ENCODE measurements at places on chromosomes 1 and 21.

GRCh38 chr1:94154989-94155388 lies 34.0 kb upstream of the ABCA4 start:
- no peak for DNase-seq

- DNase-seq = no peak
Observed at GRCh38 chr1:6005276-6005917, 13.2 kb upstream of the NPHP4 start.

DNA sequence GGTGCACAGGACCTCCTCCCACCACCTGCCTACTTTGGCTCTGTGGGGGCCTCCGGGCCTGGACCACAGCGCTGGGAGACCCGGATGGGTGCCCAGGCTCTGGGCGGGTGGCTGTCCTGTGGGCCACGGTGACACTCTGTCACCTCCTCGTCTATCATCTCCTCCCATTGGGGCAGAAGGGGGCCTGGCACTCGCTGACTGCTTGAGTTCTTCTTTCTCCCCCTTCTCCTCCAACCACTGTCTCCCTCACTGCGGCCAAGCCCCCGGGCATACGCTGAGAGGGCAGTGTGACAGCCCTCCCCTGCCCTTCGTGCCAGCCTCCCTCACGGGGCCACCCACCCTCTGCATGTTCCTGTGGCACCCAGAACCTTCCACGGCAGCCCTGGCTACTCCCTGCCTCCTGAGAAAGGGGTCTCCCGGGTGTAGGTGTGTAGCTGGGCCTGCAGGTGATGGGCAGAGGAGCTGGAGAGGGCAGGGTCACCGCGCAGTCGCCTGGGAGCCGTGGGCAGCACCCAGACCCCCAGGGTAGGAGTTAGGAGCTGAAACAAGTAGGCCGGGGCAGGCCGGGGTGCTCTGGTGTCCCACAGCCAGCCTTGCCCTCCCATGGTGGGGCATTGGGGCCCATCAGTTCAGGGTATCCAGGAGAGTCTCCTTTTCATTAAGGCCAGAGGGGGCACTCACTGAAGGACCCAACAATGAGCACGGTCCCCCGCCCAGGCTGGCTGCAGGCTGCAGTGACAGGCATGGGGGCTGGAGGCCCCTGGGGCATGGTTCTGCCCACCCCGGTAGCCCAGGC lies 9.2 kb upstream of the ARF1 start:
- no peak for DNase-seq

- no peak for DNase-seq
Observed at GRCh38 chr1:203320591-203321272, 15.4 kb downstream of the BTG2 start.

GRCh38 chr1:233006541-233006973 lies 56.1 kb downstream of the NTPCR start:
- DNase-seq = no peak

GRCh38 chr1:212433577-212434462 lies 1.1 kb downstream of the NENF start:
- DNase-seq = no peak

GRCh38 chr21:41847066-41847804 lies 31.9 kb downstream of the PRDM15 start:
- no peak for DNase-seq

DNA sequence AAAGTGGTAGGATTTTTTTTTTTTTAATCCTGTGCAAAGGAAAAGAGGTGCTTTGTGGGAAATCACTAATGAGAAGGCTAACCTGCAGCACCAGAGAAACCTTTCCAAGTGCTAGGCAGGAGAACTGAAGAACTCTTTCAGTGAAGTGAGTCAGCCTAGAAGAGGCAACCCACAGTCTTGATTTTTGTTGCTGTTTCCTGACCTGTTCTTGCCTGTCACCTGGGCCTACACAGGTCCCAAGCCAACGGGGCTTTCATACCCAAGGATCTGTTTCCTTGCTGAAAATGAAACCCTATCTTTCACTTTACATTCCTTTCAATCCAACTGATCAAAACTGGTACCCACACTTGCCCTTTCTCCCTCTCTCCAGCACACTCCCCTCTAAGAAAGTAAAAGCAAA lies 7.1 kb upstream of the IKBKE start:
- no peak for DNase-seq

- DNase-seq = peak; percentile 37
Observed at GRCh38 chr1:232635778-232636356, 5.9 kb upstream of the SIPA1L2 start.

DNA sequence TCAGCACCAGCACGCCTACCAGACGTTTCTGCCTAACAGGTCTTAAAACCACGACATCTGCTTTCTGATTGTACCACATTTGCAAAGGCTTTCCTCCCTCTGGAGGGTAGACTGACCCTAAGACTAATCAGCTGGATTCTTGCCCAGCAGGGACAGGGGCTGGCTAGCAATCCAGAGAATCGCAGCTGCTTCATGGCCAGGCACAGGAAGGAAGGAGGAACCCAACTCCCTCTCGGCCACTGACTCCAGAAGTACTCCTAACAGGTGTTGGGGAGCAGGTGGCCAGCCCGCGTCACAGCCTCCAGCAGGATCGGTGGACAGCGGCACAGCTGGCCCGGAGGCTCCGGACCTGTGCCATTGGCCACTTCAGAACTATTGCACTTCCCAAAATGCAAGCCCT lies 180.8 kb downstream of the NPHP4 start:
- DNase-seq = no peak

DNA sequence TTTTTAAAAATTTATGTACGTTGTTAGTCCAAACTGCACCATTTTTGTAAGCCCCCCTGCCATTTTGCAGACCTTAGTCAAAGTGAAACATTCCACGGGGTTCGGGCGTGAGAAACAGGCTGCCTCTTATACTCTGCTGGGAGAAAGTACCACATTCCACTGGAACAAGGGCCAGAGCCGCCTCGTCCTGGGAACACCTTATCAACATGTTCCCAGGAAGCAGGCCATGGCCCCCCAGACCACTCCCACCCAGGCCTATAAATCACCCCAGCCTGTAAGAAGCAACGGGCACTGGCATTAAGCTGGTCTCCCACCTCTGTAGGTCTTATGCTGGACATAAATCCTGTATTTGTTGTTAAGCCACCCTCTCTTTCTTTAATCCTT lies 854 bp upstream of the ZRANB2 start:
- DNase-seq = no peak

DNA sequence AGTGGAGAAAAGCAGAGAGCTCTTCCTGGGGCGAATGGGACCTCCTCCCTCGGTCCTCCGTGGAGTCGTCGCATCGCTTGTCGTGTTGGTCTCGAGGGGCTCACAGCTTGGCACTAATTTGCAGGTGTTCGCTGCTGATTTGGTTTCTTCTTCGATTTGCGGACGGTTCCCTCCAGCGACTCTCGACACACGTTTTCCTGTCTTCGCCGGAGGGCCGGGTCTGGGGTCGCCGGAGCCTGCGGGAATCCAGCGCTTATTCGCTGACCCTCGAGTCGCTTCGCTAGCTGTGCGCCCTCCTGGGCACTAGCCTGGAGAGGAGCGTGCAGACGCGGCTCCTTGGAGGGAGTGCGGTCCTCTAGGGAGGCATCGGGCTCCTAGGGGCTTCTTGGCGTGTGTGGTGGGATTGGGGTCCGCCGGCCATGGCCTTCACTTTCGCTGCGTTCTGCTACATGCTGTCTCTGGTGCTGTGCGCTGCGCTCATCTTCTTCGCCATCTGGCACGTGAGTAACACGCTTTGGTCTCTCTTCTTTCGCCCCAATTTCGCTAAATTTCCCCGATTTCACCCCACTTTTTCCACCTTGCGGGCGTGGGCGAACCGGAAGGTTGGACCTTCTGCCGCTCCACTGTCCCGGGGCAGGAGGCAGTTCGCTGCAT lies 766 bp downstream of the CNIH3 start:
- no peak for DNase-seq

DNA sequence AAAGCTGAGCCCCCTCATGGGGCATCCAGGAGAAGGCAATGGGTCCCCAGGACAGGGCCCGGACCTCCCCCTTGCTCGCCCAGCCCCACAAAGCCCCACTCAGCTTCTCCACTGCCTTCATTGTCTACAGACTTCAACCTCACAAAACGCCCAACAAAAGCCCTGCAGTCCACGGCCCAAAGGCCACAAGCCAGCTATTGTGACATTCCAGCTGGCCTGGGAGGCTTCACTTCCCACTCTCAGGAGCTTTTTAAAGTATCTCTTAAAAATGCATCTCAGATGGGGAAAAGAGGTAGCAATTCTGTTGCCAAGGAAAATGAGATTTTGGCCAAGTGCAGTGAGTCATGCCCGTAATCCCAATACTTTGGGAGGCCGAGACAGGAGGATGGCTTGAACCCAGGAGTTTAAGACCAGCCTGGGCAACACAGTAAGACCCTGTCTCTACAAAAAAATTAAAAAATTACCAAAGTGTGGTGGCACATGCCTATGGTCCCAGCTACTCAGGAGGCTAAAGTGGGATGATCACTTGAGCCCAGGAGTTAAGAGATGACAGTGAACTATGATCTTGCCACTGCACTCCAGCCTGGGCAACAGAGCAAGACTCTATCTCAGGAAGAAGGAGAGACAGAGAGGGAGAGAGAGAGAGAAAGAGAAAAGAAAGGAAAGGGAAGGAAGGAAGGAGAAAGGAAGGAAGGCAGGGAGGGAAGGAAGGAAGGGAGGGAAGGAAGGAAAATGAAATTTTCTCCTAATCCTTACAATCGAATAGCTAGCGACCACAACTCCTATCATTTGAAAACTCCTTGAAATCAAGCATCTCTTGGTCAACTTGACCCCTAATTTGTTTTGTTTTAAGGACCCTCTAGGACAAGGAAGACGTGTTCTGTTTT lies 31.4 kb upstream of the TARDBP start:
- DNase-seq = no peak

DNA sequence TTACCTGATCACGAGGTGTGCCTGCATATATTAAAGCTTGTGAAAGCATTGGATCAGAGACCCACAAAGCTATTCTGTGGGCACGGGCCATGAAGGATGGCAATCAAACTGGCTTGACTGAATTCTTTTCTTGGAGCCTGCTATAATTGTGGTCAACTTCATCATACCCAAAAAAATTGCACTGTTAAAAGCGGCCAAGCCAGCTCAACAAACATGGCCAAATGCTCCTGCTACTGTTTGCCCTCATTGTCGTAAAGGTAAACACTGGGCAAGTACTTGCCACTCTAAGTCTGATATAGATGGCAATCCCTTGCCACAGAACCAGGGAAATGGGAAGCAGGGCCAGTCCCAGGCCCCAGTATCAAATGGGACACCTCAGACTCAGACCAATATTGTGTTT lies 6.6 kb upstream of the GSTM5 start:
- DNase-seq = no peak

DNA sequence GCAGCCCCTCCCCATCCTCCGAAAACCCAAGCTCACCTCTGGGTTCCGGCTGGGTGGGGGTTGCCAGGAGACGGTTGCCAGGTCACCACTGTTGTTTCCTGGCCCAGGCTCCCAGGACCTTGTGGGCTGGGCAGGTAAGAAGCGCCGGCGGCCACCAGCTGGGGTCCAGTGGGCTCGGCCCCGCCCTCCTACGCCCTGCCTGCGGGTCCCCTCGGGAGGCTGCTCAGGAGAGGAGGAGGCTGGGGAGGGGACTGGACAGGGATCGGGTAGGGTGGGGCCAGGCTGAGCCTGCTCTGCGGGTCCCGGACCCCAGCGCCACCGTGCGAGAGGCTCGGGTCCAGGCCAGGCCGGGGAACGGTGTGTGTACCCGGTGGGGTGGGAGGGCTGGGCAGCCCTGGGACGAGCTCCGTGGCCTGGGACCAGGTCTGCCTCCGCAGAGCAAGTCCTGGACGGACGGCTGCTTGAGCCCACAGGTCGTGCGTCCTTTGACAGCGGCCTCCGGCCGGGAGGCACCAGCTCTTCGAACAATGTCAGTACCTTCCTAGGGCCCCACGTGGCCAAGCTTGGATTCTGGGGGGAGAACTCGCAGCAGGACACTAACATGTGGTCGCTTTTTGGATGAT lies at the start of gene TTLL10:
Gene TTLL10 (plus strand): TSS at position 88 of the 623 bp plus-strand sequence. CDS start 5,336 bp downstream, outside the sequence.
- no peak for DNase-seq

DNA sequence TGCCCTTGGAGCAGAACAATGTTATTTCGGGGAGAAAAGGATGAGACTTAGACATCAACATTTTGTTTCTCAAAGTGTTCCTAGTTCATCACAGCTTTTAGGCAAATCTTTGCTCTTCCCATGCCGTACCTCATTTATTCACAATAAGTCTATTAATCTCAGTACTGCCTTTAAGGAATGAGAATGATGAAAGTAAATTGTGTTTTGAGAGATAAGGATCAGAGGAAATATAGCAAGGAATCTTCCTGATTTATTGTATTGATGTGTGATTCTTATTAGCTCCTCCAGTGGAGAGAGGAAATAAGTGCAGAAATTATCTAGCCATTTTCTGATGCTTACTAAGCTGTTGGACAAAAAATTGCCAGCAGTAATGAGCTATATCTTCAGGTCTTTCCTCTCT lies 2.0 kb downstream of the POLR3C start:
- no peak for DNase-seq

DNA sequence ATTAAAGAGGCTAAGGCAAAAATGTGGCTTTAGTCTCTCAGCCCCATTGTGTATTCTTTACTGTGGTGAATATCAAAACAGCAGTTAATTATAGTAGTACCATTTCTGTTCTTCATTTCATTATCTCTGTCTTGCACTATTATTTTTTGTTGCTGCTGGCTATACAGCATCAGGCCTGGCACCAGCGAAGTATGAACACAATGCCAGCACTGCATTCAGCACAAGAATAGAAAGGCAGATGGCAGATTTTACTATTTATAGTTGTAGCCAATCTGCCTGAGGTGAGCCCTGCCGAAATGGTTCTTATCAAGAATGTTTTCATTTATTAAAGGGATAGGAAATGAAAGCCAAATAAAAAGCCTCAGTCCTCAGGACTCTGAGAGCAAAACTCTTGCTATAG lies 72.1 kb downstream of the GPR52 start:
- peak; percentile 25 for DNase-seq

- DNase-seq = no peak
Observed at GRCh38 chr1:67636146-67636545, 48.9 kb upstream of the GADD45A start.

GRCh38 chr1:170367615-170368014 lies 164.4 kb upstream of the GORAB start:
- no peak for DNase-seq

DNA sequence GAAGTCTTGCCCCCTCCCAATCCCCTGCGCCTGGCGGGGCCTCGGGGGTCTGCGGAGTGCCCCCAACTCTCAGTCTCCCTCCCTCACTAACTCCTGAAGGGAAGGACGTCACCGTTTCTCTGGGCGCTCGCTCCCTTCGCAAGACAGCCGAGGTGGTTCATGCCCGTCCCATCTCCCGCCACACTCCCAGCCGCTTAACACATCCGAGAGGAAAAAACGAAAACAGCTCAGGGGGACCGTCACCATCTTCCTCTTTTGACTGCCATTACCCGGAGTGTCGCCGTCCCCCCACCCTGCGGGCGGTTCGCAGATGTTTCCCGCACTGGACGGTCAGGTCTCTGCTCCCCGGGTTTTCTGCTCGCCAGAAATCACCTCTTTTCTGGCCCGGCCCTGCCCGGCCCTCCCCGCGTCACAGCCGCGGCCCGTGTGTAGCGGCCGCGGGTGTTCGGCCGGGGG lies 532 bp downstream of the ERO1B start:
- peak; percentile 11 for DNase-seq

DNA sequence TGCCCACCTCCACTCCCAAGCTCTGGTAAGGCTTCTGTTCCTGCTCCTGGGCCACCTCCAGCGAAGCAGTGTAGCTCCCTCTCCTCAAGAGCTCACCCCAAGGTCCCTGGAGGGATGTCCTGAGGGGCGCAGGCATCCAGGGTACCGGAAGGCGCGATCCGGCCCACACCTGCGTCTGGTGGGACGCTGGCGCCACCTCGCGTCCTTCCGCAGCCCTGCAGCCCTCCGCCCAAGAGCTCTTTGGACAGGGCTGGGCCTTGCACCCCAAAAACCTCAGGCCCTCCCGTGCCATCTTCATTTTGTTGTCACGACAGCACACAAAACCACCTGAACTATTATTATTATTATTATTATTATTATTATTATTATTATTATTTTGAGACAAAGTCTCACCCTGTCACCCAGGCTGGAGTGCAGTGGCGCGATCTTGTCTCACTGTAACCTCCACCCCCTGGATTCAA lies 49.2 kb upstream of the PAX7 start:
- no peak for DNase-seq

Measured in NCI-H1930 (cell line).